Glomerular endothelial cell (primary cell): ENCODE measurements at places on chromosomes 4 and X. TPM values are rescaled to one million over a fixed set of nuclear protein-coding genes. Genes with fewer than 3 reads are reported as not detected.

Gene OTC
- not detected in 2 replicates for total RNA-seq

Gene SHOX
- not detected in 2 replicates for total RNA-seq

Gene CT55
- total RNA-seq, result not detected in 2 replicates

Gene RBM41
- total RNA-seq, result 5.4 and 10.4 TPM in 2 replicates

Gene CD38
- 1.6 and 3.2 TPM in 2 replicates for total RNA-seq

Gene VCX2
- not detected in 2 replicates for total RNA-seq

Gene PWWP3B
- 0.18 TPM in 1 of 2 replicates, not detected in the other for total RNA-seq

Gene LINC00632
- 3.9 and 7.2 TPM in 2 replicates for total RNA-seq

Gene RAB33A
- total RNA-seq, result 0.47 and 0.92 TPM in 2 replicates

Gene CFP
- total RNA-seq, result 1.9 TPM in 1 of 2 replicates, not detected in the other

Gene TMPRSS11B
- not detected in 2 replicates for total RNA-seq

Gene TGIF2LX
- not detected in 2 replicates for total RNA-seq

Gene TMPRSS11E
- total RNA-seq, result not detected in 2 replicates

Gene DCHS2
- not detected in 2 replicates for total RNA-seq

Gene SMIM43
- total RNA-seq, result 0.18 TPM in 1 of 2 replicates, not detected in the other

Gene GPR173
- total RNA-seq, result 2.4 and 5.5 TPM in 2 replicates

Gene ZNF518B
- 26.4 and 29.5 TPM in 2 replicates for total RNA-seq

Gene CTAG1A
- total RNA-seq, result not detected in 2 replicates

Gene KCNIP4
- total RNA-seq, result not detected in 2 replicates

Gene CWH43
- not detected in 2 replicates for total RNA-seq
